AG09309 (cell line): ENCODE measurements at places on chromosomes 11 and 22.
A peak's percentile ranks its signal among the peaks of the same experiment; 100 is the strongest.

DNA sequence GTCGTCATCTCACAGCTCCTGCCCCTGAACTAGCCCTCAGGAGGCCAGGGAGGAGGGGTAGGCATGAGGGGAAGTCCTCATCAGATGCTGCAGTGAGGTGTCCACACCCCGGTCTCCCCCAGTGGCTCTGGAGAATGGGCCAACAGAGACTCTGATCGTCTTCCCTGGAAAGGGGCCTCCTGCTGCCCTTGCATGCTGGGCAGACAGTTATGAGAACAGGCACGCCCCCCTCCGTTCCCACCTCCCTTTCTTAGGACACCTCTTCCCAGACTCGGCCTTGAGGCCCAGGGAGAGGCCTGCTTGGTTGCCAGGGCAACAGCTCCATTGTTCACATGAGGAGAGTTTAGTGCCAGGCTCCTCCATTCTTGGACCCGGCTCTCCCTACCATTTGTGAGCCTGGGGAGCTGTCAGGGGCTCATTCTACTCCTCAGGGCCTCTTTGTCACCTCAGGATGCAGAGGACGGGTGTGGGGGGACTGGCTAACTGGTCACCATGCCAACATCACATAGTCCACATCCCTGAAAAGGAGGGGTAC is 157.7 kb downstream of the TTC17 start:
- no peak for DNase-seq

- no peak for DNase-seq
These were observed 20.0 kb downstream of the OR2AT4 start for GRCh38 chr11:75076671-75077070.

- no peak for DNase-seq
These were observed 96.9 kb downstream of the FAM76B start for GRCh38 chr11:95692526-95693260.

- DNase-seq = no peak
These were observed 25.6 kb upstream of the TH start for GRCh38 chr11:2196970-2197770.

DNA sequence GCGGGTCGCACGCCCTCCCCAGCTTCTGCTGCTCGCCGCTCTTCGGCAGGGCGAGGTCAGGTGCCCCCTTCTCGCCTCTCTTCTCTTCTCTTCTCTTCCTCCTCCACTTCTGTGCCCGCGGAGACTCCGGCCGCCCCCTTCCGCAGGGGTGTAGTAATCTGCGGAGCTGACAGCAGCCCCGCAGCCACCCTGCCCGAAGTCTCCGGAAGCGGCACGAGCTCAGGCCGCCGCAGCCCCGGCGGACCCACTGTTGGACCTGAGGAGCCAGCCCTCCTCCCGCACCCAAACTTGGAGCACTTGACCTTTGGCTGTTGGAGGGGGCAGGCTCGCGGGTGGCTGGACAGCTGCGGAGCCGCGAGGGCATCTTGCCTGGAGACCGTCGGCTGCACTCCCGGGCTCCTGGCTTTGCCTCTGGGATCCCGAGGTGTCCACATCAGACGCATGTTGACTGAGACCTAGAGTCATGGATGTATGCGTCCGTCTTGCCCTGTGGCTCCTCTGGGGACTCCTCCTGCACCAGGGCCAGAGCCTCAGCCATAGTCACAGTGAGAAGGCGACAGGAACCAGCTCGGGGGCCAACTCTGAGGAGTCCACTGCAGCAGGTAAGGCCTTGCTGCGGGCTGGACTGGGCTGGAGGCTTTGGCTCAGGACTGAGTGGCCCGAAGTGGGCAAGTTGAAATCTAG is 486 bp downstream of the STIM1 start:
- DNase-seq = no peak

- peak; percentile 66 for DNase-seq
These were observed 27.6 kb downstream of the CD5 start for GRCh38 chr11:61129639-61130523.

DNA sequence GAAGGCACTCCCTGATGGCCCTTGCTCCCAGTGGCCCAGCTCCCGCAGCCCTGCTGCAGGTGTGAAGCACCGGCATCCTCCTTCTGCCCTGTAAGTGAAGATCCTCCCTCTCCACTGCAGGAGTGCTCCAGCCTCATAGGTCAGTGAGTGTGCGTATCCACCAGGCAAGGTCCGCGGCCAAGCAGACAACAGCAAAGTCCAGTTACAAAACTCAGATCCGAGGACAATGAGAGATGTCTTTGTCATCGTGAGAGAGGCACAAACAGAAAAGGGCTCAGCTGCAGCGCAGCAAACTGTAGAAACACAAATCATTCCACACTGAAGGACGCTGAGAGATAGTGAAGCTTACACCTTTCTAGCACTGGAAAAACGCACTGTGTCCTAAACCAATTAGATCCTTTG is 46.1 kb downstream of the MYH9 start:
- DNase-seq = no peak

GRCh38 chr11:18366286-18366685 is 28.1 kb upstream of the LDHA start:
- no peak for DNase-seq

DNA sequence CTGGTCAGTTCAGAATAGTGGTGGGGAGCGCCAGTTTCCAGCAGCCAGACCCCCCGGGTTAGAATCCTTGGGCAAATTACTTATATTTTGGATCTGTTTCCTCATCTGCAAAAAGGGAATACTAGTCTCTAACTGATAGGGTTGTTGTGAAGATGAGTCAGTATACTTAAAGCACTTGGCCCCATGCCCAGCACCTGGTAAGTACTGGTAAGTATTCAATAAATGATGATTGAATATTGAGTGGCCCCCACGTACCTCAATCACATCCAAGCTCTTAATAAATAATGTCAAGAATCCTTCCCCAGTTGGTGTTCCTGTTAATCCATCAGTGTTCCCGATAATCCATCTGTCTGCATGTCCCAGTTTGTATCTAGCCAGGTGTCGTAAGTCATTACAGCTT is 12.1 kb downstream of the ACP2 start:
- DNase-seq = no peak

- DNase-seq = peak; percentile 16
These were observed 102.4 kb upstream of the CADM1 start for GRCh38 chr11:115606498-115607220.

GRCh38 chr11:3834664-3835461 is 5.9 kb downstream of the RHOG start:
- DNase-seq = no peak

DNA sequence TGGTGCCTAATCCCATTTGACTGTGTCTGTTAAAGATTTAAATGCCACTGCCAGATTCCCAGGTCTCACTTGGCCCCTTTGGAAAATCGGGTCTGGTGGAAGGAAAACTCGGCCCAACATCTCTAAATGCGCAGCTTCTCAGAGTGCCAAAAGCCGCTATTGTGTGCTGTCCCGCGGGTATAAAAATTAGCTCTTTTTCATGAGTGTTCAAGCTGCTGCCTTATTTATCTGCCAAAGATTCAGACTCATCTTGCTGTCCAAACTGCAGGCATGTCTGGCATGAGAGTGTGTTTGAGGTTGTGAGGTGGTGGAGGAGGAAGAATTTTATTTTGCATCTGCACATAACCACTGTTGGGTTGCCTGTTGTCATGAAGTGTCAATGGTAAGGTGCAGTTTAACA is 91.4 kb downstream of the NELL1 start:
- no peak for DNase-seq

- no peak for DNase-seq
These were observed 7.6 kb upstream of the MICAL2 start for GRCh38 chr11:12102588-12103410.

- peak; percentile 10 for DNase-seq
These were observed 154.8 kb downstream of the ENTHD1 start for GRCh38 chr22:39738746-39739145.

DNA sequence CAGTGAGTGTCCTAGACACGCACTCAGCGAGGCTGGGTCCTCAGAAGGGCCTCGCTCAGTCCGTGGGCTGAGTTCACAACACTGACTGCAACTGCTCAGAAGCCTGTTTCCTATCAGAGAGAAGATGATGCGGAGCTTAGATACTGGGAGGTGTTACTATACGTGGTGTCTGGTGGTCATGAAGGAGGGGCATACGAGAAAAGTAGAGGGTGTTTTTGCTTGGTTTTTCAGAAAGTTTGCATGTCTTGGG is 9.5 kb upstream of the SERPIND1 start:
- no peak for DNase-seq

- DNase-seq = peak; percentile 86
These were observed 139.5 kb downstream of the COMMD9 start for GRCh38 chr11:36149538-36150242.

DNA sequence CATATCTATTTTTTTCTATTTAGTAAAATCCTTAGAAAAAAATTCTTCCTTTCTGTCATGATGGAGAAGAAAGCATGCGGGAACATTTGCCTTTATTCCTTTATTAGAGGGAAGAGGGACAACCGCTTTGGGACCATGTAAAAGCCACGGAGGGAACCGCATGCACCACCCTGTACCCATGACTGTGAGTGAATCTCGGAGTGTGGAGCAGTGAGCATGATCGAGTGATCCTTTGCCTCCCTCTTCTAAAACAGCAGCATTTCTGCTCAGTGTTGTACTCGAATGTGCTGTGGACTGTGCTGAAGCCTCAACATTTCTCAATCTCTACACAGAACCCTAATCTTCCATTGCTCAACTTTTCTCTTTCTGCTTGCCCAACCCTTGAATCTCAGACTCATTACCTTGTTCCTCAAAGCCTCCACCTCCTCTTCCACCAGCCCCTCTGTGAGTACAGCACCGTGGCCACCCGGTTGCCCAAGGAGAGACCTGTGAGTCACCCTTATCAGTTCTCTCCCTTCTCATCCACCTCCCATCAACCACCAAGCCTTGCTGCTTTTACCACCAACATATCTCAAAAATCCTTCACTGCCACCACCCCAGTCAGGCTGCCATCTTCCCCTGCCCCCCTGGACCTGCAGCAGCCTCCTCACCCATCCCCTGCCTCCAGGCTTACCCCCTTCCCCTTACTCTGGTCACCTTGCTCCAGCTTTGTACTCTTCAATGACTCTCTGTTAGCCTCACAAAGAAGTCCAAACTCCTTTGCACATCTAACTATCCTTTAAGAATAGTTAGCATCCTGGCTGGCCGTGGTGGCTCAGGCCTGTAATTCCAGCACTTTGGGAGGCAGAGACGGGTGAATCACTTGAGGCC is 103.1 kb downstream of the NAT10 start:
- DNase-seq = no peak

GRCh38 chr22:44371741-44372525 is 59.2 kb upstream of the SHISAL1 start:
- DNase-seq = no peak

DNA sequence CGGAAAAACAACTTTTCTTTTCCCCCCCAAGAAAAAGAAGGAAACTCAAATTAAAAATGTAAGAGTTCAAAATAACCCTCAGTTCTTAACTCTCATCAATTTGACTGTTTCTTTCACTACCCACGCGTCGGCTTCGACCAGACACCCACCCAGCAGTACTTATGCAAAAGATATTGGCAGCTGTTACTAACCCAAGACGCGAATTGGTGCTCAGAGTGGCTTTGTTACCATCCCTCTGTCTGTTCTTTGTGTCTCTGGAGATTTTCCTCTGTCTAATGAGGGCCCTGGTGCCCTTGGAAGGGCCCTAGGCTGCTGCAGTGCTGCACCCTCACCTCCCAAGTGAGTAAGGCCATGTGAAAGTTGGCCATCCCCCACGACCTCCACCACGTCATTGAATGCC is 180.5 kb upstream of the NECTIN1 start:
- DNase-seq = no peak

DNA sequence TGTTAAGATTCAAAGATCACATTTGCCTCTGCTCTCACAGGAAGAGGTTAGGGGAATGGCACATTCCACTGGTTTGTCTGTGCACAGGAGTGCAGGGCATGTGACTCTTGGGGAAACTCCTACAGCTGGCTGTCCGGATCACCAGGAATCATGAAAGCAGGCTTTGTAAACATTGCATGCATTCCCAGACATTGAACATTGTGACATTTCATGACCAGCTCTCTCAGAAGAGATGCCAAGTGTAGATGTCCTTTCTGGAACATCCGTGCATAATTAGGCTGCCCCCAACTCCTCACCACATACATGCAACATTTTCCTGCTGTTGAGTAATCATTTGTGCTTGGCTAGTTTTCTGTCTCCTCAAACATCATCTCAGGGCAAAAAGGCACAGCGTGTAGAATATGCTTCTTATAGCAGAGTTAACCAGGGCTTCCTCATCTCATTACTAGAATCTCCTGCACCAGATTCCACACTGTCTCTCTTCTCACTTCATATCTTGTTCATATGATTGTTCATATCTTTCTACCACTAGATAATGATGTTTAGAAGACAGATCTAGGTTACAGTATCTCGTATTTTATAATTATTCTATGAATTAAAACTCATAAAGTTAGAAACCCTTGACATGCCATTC is 694.7 kb downstream of the NTM start:
- DNase-seq = peak; percentile 96

DNA sequence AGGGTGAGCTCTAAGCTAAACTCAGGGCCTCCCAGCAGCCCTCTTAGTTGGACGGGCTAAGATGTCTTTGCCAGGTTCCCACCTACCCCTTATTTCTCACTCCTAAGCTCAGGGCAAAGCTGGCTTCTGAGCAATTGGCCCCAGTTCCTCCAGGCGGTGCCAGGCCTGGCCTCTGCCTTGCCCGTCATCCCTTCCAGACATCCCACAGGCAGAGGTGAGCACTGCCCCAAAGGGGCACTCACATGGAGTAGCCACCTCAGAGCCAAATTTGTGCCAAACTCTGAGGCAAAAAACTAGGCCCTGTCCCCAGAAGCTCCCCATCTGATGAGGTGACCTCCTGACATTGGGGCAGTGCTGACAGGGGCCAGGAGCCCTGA is 9.7 kb downstream of the RHOD start:
- no peak for DNase-seq

DNA sequence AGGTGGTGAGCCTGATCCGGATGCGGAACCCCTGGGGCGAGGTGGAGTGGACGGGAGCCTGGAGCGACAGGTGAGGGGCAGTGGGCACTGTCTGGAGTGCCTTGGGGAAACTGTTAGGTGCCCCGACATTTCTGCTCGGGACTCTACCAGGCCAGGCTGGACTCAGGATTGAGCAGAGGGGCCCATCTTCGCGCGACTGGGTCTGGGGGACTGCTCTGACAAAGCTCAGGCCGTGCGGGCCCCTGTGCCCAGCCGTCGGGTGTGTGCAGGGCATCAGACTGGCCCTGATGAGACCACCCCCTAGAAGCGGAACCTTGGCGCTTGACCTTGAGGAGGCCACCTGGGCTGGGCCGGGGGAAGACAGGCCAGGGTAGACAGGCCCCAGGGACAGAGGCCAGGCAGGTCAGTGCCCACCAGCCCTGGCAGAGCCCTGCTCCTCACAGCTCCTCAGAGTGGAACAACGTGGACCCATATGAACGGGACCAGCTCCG is 6.3 kb downstream of the CAPN1 start:
- DNase-seq = no peak

GRCh38 chr11:120344302-120345004 is 8.2 kb downstream of the ARHGEF12 start:
- no peak for DNase-seq

- DNase-seq = no peak
These were observed 74.3 kb downstream of the TEAD1 start for GRCh38 chr11:12748561-12748960.

- DNase-seq = no peak
These were observed 85.1 kb downstream of the KIRREL3 start for GRCh38 chr11:126915430-126915829.

- no peak for DNase-seq
These were observed 2.9 kb downstream of the LMF2 start for GRCh38 chr22:50504369-50505211.

- no peak for DNase-seq
These were observed 187.4 kb upstream of the API5 start for GRCh38 chr11:43124272-43124935.
